ENCODE measurements at places on chromosomes 3 and 15.

DNA sequence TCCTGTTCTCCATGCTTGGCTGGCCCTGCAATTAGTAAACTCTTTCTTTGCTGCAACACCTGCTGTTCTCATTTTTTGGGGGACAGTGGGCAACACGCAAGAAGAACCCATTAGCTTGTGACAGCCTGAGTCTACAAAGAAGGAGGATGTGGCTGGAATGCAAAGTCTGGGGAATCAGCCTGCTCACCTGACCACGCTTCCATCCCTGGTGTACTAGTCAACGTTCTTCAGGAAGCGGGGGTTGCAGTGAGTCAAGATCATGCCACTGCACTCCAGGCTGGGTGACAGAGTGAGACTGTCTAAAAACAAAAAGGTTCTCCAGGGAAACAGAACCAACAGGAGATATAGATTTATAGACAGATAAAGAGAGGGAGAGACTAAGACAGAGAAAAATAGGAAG is 27.7 kb upstream of the KBTBD12 start:
- DNase-seq: no peak

- DNase-seq: no peak
Observed at GRCh38 chr3:12994357-12994606, 78.9 kb downstream of the IQSEC1 start.

DNA sequence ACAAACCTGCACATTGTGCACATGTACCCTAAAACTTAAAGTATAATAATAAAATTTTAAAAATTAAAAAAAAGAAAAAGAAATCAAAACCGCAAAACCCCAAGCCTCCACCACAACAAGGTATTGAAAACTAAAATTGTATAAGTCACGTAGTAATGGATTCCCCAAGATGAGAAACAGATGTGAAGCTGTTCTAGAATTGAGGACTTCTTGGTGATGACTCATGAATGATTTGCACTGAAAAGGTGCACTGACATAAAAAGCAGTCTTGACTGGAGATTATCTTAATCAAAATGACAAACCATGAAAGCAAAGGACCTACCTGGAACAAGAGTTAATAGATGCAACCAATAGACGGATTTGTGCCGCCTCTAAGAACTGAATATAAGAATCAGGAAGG is 225.8 kb downstream of the MYRIP start:
- DNase-seq: no peak

DNA sequence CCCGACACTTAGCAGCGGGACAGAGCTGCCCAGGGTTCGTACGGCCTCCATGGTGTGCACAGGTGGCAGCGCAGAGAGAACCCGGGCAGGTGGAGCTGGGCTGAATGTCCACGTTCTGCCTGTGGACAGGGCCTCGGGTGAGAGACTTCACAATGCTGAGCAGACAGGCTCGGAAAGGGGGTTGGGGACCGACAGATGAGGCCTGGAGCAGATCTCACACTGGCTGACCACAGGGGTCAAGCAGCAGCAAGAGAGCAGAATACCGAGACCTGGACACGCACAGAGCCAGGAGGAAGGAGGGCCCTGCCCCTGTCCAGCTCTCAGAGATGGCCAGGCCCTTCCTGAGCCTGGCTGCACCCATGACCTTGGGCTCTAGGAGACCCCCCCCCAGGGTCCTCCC is 83.0 kb downstream of the VGLL4 start:
- DNase-seq: no peak

GRCh38 chr3:17932136-17932771 is 189.8 kb upstream of the TBC1D5 start:
- no peak for DNase-seq

- DNase-seq: no peak
Observed at GRCh38 chr15:23648920-23649515, 1.4 kb upstream of the MAGEL2 start.

- no peak for DNase-seq
Observed at GRCh38 chr3:120743556-120744195, 1.1 kb downstream of the GTF2E1 start.

DNA sequence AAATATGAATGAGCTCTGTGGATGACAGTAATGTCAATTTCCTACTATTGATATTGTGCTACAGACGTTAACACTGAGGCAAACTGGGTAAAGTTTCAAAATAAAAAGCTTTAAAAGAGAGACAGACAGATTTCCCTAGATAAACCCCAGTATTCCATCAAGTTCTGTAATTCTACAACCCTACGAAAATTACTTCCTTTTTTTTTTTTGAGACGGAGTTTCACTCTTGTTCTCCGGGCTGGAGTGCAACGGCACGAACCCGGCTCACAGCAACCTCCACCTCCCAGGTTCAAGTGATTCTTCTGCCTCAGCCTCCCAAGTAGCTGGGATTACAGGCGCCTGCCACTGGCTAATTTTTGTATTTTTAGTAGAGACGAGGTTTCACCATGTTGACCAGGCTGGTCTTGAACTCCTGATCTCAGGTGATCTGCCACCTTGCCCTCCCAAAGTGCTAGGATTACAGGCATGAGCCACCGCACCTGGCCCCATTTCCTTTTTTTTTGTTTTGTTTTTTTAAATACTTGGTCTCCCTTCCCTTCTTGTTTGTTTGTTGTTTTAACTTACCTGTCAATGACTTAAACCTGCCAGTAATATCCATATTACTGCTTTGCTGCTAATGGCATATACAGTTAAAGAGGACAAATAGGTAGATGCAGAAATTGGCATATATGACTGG is 57.2 kb downstream of the CBLB start:
- DNase-seq: no peak

DNA sequence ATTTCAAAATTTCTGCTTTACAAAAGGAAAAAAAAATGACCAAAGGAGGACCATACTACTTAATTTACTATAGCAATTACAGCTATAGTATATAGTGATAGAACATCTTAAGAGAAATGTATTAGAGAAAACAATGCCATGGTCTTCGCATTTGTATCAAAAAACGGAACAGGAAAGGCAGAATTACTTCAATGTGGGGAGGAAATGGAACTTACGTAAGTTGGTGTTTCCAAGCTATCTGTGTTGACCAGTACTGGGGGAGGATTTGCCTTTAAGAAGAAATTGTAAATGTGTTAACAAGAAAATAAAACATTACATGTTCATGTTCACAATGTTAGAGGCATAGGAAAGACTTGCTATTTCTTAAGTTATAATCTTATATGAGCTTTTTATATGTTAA is 119.9 kb upstream of the MELTF start:
- no peak for DNase-seq

- DNase-seq: peak; percentile 36
Observed at GRCh38 chr15:98648654-98649471, 524 bp downstream of the IGF1R start.

DNA sequence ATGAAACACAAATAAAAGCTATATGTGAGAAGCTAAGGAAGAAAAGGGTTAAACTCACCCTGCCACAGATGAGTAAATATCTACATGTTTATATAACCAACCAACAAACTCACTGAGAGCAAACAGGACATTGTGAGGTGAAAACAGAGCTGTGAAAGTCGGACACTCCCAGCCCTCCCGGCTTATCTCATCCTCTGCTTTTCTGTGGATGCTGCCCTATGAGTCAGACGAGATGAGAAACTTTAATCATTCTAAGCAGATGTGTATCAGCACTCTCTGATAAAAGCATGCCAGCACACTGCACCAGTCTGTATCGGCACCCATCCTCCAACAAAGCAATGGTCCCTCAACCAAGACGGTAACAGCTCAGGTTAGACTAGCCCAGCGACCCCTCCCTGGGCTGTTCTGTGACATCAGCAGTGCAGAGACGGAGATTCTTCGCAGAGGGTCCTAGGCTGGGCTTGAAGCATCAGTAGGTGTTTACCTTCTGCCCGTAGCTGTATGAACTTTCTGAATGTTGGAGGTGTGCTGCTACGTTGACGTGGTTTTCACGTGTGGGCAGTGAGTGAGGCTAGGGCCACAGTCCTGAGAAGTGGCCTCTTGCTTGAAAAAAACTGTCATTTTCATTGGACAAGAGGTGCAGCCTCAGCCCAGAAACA is 119.8 kb upstream of the ALDH1A3 start:
- DNase-seq: no peak

GRCh38 chr3:45631486-45631885 is 36.9 kb downstream of the LIMD1 start:
- no peak for DNase-seq

GRCh38 chr15:77386626-77387025 is 33.3 kb downstream of the PEAK1 start:
- DNase-seq: no peak

GRCh38 chr15:31259562-31260252 is 66.9 kb upstream of the KLF13 start:
- DNase-seq: no peak

DNA sequence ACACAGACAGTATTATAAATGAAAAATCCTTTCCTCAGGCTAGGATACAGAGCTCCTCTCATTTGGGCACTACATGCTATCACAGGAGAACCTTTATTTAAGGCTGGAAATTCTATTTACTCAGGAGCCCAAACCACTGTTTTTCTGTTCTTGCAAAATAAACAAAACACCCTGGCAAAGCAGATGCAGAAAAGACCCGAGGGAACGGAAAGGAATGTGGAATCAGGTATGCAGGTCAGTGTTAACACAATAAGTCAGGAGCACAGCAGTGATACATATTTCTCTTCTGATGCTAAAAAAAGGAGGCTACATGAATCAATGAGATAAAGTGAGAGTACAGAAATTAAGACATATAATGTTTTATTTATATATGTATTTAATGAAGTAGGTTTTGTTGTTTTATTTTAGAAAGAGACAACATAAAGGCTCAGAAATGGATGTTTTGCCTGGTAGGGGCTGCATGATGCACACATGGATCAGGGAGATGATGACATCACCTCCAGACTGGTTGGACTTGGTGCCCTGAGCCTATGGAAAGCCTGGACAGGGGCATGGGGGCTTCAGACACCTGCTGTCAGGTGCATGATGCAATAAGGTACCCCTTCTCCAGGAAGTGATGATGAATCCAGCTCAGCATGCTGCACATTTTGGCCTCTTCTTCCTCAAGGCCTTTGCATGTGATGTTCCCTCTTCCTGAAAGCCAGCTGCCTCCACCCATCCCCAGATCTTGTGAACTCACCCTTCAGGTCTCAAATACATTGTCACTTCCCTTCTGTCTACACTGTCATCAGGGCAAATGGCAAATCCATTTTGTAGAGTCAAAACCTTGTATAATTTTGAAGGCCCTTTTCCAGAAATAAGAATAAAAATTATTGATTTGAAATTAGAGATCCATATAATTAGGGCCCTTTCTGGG is 19.1 kb upstream of the RBP1 start:
- DNase-seq: no peak

DNA sequence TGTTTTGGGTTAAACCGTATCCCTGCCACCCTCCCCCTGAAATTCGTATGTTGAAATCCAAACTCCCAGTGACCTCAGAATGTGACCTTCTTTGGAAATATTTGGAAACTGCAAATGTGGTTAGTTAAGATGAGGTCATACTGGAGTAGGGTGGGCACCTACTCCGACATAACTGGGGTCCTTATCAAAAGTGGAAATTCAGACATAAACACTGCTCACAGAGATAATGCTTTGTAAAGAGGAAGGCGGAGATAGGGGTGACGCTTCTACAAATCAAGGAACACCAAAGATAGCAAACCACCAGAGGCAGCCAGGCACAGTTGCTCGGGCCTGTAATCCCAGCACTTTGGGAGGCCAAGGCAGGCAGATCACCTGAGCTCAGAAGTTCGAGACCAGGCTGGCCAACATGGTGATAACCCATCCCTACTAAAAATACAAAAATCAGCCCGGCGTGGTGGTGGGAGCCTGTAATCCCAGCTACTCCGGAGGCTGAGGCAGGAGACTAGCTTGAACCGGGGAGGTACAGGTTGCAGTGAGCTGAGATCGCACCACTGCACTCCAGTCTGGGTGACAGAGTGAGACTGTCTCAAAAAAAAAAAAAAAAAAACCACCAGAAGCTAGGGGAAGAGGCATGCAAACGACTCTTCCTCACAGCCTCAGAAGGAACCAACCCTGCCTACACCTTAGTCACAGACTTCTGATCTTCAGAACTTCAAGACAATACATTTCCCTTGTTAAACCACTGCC is 51.1 kb upstream of the CHD2 start:
- peak; percentile 75 for DNase-seq

GRCh38 chr15:60932051-60932915 is 296.8 kb downstream of the RORA start:
- peak; percentile 77 for DNase-seq

DNA sequence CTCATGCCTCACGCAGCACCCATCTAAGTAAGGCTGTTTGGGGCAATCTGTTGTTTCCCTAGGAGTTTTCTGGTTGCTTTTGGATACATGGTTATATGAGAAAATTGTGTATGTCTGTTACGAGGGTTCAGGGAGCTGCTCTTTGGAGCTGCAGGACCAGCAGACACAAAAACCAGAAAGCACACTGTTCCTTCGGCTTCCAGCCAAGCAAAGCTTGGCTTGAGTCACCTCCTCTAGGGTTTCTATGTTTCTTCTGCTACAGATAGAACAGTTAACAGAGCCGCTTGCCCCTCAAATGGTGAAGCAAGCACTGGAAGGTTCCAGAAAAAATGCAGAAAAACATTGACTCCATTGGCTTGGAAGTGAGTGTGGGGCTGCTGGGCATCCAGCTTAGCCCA is 49.2 kb upstream of the CTDSPL start:
- DNase-seq: no peak

DNA sequence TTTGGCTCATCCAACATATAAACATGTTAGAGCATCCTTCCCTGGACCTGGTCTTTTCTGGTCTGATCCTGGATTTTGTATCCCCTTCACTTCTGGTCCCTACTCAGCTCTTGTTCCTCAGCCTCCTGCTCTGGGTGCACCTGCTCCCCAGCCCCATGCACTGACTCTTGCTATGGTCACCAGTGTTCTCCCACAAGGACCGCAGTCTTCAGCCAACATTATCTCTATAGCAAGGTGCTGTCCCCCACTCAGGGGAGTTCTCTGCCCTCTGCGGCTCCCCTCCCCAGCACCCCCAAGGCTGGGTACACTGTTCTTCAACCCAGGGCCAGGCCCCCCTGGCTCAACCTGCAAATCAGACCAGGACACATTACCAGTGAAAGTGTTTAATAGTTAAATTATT is 80.2 kb downstream of the SEC22A start:
- no peak for DNase-seq

- no peak for DNase-seq
Observed at GRCh38 chr3:62768896-62769295, 106.3 kb downstream of the CADPS start.

GRCh38 chr3:170585008-170585936 is 603 bp downstream of the SLC7A14 start:
- no peak for DNase-seq

DNA sequence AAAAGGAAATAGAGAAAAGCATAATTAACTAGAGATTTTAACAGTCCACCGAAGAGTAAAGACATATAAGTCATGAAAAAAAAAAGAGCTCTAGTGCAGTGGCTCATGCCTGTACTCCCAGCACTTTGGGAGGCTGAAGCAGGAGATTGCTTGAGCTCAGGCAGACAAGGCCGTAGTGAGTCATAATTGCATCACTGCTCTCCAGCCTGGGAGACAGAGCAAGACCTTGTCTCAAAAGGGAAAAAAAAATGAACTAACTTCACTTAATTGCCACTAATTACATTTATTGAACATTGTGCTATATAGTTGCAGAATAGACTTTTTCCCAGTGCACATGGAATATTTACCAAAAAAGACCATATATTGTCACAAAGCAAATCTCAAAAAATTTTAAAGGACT is 221.8 kb downstream of the CBLB start:
- DNase-seq: no peak

- no peak for DNase-seq
Observed at GRCh38 chr3:72316501-72317279, 531.6 kb downstream of the SHQ1 start.

- no peak for DNase-seq
Observed at GRCh38 chr3:49352281-49352680, 5.9 kb downstream of the GPX1 start.

- no peak for DNase-seq
Observed at GRCh38 chr3:122102191-122102935, 47.2 kb downstream of the CD86 start.

GRCh38 chr3:37148208-37148607 is 26.2 kb downstream of the LRRFIP2 start:
- no peak for DNase-seq

All from CD8-positive, alpha-beta T cell (primary cell).